ENCODE measurements at places on chromosomes 6 and 20.

DNA sequence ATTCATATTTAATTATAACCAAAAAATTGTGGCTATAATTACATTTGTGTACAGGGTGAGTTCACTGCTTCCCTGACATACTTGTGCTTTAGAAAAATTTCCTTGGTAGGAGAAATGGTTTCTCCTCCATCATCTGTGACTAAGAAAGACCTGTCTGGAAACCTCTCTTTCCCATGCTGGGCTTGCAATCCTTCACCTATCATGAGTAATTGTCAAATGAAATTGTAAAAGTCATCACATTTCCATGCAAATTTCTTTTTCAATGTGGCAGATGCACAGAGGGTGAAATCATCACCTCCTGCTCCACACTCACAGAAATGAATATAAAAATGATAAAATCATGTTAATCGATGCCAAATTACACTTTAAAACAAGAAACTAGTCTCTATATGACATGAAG, 1.5 kb upstream of the SIRPB1 start:
- no peak for DNase-seq

DNA sequence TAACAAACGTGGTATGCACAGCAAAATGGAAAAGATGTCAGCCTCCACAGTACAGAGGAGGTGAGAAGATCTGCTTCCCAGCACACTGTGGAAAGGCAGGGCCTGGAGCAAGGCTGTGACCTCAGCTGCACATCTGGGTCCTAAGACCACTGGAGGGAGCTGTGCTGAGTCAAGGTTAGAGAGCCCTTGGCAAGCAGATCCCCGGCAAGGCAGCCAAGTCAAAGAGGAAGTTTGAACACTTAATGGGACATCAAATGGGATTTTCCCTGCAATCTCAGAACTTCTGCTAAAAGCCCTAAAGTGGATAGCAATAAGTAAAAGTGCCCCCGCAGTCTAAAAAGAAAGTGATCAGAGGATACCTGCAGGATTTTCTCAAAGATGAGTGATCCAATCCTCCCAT, 39.5 kb downstream of the UNC5CL start:
- no peak for DNase-seq

DNA sequence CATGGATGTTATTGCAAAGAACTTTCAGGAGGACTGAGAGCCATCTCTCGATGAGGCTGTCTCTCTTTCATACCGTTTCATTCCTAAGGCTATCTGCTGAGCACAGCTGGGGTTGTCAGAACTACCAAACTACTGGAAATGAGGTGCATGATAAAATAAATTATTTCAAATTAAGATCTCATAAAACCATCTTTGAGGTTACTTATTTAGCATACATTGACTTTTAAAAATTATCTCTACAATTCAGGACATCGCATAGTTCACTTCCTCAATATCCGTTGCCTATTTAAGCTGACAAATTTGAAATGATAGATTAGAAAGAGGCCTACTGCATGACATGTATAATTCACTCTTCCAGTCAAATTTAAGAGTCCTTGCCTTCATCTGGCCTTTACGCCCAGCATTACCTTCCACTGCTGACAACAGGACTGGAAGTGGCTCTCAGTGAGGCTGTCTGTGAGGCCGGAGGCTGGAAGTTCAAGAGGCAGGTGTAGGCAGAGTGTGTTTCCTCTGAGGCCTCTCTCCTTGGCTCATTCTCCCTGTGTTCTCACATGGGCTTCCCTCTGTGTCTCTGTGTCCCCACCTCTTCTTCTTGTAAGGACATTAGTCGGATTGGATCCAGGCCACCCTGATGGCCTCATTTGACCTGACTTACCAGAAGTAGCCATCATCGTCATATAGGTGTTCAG, 12.8 kb upstream of the DUSP22 start:
- DNase-seq: no peak

- DNase-seq: no peak
Measured at GRCh38 chr20:52103913-52104545, 87.5 kb downstream of the ZFP64 start.

DNA sequence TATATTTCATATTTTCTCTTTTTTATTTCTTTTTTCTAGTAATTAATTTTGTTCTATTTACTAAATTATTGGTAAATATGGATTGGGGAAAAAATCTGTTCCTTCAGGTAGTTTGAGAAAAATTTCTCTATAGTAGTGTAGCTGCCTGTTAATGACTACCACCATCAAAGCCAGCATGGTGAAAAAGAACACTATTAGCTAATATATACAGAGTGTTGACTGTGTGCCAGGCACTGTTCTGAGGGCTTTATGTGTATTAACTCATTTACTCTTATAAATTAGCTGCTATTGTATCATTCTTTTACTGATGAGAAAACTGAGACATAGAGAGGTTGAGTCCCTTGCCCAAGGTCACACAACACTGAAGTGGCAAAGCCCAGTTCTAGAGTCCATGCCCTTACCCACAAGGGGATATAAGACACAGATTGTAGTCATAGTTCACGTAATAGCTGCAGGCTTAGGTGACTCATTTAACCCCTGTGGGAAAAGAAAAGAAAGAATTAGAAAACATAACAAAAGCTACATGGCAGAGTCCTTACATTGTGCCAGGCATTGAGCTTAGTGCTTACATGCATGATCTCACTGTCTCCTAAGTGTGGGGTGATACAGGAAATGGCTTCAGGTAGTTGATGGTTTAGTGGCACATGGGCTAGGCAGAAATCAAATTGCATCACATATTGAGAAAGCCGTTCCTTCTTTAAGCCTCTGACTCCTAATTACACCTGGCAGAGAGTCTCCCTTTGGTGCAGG, 12.2 kb upstream of the AKIRIN2 start:
- no peak for DNase-seq

DNA sequence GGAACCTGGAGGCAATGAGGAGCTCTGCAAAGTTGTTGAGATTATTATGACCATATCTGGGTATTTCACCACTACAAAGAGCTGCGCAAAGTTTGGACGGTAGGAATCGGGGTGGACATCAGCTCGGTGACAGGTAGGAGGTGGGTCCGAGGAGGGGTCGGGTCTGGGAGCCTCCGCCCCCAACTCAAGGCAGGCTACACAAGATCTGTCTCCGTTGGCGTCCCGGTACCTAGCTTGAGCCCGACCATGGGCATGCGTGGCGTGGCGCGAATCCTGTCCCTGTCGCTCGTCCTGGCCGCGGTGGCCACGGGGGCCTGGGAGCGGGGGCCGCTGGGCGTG, 40.2 kb upstream of the ZNFX1 start:
- no peak for DNase-seq

GRCh38 chr20:680638-681187, 5.1 kb upstream of the SCRT2 start:
- DNase-seq: no peak

DNA sequence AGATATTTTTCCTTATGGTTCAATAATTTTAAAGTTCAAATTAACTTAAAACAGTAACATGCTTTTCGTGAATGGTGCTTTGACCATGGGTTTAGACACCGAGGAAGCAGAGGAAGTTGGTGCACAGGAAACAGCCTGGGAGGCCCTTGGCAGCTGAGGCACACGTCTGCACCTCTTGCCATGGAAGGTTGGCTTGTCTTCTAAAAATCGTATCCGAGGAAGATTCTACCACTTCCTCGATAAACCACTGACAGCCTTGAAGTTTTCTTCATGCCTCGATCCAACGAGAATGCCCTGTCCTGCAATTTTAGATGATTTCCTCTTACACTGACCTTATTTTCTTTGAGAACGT, 12.2 kb downstream of the DLL1 start:
- no peak for DNase-seq

GRCh38 chr6:166745801-166746668, 119.0 kb upstream of the RPS6KA2 start:
- DNase-seq: no peak

GRCh38 chr20:5100684-5101347, 18.9 kb downstream of the PCNA start:
- peak; percentile 58 for DNase-seq

GRCh38 chr20:63178446-63178820, 37.5 kb downstream of the YTHDF1 start:
- no peak for DNase-seq

- DNase-seq: no peak
Measured at GRCh38 chr6:166836785-166837718, 119.3 kb downstream of the RNASET2 start.

DNA sequence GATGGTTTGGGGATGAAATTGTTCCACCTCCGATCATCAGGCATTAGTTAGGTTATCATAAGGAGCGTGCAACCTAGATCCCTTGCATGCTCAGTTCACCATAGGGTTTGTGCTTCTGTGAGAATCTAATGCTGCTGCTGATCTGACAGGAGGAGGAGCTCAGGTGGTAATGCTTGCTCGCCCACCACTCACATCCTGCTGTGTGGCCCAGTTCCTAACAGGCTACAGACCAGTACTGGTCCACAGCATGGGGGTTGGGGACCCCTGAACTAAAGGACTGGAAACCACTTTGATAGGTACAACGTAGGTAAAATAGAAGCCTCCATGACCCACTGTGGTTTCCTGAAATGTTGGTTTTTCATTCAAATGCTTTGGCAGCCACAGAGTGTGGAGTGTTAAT, 109.3 kb upstream of the PROKR2 start:
- DNase-seq: no peak

GRCh38 chr6:141719476-141719875, 413.2 kb upstream of the GJE1 start:
- no peak for DNase-seq

GRCh38 chr6:159608961-159609651, 83.9 kb downstream of the SOD2 start:
- DNase-seq: no peak

- DNase-seq: no peak
Measured at GRCh38 chr6:18368277-18369105, 18.7 kb upstream of the RNF144B start.

- no peak for DNase-seq
Measured at GRCh38 chr6:13762611-13763441, 51.2 kb upstream of the RANBP9 start.

- DNase-seq: no peak
Measured at GRCh38 chr6:118333772-118334171, 214.3 kb upstream of the PLN start.

- no peak for DNase-seq
Measured at GRCh38 chr6:50815436-50816114, 3.1 kb upstream of the TFAP2B start.

DNA sequence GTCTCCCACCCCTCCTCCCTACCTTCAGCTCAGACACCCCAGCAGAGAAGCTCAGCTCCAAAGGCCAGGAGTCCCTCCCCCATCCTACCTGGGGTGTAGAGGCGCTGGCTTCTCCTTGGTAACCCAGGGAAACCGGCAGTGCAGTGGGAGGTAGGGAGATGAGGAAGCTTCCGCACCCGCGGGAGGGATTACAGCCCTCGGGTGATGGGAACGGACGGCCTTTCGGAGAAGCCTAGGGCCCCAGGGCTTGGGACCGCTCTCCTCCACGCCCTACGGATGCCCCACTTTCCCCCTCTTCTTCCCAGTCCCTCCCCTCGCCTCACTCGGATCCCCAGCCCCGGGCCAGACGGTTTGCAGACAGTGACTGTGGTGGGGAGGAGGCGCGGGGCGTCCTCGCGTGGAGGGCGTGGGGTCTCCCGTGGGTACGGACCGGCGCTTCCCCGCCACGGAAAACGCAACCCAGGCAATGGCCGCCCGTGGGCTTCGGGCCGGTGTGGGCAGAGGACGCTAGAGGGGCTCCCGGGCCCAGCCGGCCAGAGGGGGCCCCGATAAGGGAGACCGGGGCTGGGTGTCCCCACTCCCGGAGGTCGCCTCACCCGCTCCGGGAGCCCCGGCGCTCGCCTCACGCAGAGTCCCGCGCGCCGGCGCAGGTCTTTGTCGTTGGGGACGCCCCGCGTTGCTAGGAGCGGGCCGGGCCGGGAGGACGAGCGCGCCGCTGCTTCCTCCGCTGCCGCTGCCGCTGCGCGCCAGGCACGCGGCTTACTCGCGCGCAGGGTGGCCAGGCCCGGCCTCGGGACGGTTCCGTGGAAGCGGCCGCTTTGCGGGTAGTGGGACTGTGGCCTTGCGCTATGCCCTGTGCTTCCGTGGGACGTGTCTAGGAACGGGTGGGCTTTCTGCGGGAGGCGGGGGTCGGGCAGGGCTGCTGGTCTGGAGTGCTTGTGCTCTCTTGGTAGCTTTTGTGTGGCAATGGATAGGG, 15.8 kb downstream of the AARS2 start:
- peak; percentile 33 for DNase-seq

GRCh38 chr6:20402092-20402341, 338 bp downstream of the E2F3 start:
- no peak for DNase-seq

- no peak for DNase-seq
Measured at GRCh38 chr6:110660066-110660655, 155.1 kb downstream of the CDK19 start.

DNA sequence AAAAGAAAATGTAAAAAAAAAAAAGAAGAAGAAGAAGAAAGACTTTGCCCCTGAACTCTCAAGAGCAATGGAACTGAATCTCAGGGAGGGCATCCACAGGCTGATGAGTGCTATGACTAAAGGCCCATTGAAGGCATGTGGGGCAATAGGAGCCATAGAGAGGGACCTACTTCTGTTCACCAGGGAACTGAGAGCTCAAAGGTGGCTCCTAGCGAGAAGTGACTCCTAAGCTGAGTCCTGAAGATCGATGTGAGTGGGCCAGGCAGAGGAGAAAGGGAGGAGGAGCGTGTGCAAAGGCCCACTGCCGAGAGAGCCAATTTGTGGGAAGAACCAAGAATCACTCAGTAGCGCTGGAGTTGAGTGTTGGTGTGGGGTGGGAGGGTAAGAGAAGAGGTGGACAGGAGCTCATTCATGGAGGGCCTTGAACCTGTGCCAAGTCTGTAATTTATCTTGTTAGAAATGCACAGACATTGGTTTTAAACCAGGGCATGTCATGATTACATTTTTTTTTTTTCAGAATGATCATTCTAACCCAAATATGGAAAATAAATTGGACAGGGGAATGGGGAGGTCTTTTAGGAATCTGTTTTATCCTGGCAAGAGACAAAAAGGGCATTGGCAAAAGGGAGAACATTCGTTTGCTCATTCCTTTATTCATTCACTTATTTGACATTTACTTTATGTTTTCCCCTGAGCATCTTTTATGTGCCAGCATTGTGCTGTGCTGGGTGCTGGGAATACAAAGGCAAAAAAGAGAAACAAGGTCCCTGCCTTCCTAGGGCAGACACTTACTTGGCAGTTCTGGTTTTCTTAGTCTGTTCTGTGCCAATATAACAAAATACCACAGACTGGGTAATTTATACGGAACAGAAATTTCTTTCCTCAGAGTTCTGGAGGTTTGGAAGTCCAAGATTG, 67.4 kb upstream of the DSP start:
- no peak for DNase-seq

DNA sequence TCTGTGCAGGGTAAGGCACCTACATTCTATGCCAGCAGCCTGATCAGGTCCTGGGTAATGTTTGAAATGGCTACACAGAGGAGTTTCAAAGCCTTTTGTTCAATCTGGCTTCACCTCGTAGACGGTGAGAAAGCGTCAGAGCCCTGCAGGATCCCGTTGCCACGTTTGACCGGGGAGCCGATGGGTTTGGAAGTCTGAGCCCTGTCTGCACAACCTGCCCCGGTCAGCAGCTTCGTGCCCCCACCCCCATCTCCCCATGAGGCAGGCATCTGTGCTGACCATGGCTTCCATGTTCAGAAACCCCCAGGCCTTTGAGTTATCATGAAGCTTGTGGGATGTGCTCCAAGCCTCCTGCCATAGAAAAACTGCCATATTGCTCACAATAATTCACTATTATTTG, 63.9 kb downstream of the PTPN1 start:
- DNase-seq: no peak
